Choroid plexus epithelial cell (primary cell): ENCODE measurements at places on chromosomes 3 and 15.
A peak's percentile ranks its signal among the peaks of the same experiment; 100 is the strongest.

GRCh38 chr3:64505419-64505818, 182.4 kb downstream of the ADAMTS9 start:
- no peak for DNase-seq

- DNase-seq, result no peak
Measured at GRCh38 chr3:22121068-22121701, 370.2 kb upstream of the ZNF385D start.

DNA sequence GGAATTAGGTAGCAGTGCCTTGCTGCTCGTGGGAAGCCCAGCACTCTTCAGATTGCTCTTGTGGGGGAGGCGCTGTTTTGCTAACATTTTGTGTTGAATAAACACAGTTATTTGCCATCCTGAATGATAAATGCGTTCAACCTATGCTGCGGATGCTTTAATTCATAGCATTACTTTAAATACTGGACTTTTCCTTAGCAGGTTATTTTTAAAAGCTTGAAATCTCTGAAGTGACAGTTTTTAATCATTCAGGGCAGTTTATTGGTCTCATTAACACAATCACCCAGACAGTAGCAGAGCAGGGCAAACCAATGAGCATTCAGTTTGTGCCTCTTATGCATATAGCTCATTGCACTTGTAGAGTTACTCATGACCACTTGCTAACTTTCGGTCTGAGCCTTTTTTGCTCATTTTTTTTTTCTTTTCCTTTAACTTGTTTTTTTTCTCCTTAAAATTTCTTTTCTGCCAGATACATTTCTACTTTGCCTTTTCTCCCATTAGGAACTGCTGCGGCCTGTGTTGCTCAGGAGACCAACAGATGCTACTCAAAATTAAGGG, 5.2 kb downstream of the CACNA2D3 start:
- DNase-seq, result no peak

- DNase-seq, result peak; percentile 70
Measured at GRCh38 chr3:194573680-194574437, 59.4 kb downstream of the TMEM44 start.

DNA sequence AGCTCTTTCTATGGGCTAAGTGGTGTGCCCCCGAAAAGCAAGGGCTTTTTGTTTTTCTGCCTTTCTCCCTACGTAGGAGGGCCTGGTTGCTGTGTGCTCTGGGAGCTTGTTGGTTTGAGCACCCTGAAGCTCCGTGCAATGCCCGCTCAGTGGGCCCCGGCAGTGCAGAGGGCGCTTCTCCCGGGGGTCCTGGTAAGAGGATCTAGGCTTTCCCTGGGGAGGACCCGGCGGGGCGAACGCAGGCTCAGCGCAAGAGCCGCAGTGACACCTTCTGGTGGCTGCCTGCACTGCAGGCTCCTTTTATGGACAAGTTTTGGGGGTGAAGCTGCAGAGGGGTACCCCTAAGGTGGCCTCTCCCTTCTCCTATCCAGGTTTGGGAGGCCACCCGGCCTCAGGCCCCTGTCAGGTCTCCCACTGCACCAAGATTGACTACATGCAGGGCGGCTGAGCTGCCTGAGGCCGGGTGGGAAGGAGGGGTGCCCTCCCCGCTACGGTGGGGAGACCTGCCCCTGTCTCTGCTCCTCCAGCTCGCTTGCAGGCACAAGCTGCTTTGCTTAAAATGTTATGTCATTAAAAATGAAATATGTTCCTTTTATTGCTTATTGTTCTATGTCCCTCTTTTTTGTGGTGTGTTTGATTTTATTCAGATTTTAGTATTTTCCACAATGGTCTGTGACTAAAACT, 387.9 kb downstream of the GABRG3 start:
- peak; percentile 15 for DNase-seq

DNA sequence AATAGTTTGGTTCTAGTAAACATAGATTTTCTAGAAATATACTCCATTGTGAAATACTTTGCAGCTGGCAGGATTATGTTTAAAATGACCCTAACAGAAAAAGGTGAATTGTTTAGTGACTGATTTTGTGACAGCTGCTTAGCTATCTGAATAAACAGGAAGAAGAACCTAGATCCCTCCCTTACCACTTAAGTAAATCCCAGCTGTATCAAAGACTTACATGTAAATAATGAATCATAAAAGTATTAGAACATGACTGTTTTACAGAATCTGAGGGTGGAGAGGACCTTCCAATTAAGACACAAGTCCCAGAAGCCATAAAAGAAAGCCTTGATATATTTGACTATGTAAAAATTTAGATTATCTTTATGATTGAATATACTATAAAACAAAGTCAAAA, 15.9 kb downstream of the SLC49A4 start:
- no peak for DNase-seq

DNA sequence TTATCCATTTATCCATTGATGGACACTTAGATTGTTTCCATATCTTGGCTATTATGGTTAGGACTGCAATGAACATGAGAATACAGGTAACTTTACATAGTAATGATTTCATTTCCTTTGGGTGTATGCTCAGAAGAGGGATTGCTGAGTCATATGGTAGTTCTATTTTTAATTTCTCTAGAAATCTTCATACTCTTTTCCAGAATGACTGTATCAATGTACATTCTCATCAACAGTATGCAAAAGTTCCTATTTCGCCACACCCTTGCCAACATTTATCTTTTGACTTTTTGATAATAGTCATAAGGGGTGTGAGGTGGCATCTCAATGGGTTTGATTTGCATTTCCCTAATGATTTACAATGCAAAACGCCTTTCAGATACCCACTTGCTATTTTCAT, 6.2 kb upstream of the NIPA1 start:
- DNase-seq, result no peak

GRCh38 chr3:187974871-187975271, 179.1 kb upstream of the LPP start:
- DNase-seq, result no peak

- DNase-seq, result no peak
Measured at GRCh38 chr15:81229586-81229985, 32.9 kb downstream of the IL16 start.

GRCh38 chr15:100001405-100001804, 268.2 kb upstream of the LYSMD4 start:
- no peak for DNase-seq

- no peak for DNase-seq
Measured at GRCh38 chr3:37863949-37864822, 2.5 kb downstream of the CTDSPL start.

DNA sequence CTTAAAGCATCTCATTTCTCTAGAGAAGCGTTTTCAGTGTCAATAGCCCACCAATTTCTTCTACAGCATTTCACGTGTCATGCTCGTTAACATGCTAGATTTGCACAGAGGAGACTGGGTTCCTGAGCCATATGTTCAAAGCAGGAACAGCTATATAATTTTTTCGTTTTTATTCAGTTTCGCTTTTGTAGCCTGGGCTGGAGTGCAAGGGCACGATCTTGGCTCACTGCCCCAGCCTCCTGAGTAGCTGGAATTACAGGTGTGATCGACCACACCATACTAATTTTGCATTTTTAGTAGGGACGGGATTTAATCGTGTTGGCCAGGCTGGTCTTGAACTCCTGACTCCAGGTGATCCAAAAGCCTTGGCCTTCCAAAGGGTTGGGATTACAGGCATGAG, 6.6 kb upstream of the SLMAP start:
- no peak for DNase-seq

DNA sequence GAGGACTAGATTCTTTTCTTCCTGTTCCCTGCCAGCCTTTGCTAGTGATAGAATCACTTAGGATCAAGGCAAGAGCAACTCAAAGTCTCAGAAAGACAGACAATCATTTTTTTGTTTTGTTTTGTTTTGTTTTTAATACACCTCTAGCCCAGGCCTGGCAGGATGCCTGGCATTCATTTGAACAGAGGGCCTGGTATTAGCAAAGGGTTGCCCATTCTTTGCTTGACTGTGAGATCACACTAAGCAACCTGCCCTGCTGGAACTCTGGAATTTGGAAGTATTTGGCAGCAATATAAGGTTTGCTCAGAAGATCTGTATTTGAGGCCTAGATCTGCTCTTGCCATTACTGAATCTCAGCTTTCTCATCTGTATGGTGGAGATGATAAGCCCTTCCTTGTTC, 21.8 kb upstream of the ATP13A5 start:
- DNase-seq, result no peak

DNA sequence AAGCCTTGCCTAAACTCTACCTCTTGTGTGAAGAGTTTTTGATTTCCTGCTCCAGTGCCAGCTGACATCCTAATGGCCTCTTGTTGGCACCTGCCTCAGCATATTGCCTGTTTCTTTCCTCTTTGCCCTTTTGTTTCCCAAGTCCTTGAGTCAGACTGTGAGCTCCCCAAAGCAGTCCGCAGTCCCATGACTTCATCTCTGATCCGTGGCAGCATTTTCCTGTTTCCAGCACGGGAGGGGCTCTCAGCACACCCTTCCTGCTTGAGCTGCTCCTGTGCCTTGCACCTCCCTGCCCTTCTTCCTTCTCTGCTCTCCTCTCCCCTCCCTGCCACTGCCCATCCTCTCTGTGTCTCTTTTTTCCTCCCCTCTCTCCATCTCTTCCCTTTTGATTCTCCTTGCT, 179.6 kb downstream of the EPHB1 start:
- DNase-seq, result no peak

DNA sequence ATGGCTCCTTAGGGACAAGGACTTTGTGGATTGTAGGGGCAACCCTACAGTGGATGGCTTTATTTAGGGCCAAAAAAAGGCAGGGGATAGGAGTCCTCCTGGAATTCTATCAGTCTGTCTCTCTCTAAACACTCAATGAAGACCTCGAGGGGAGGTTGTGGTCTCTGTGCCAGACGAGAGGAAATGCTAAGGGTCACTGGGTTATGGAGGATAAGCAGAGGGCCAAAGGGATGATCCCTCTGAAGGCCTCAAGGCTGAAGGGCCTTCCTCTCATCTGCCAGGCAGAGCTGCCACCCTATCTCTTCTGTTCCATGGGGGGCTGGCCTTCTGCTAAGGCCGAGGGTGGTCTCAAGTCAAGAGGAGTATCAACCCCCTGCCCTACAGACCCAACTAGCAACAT, 27.0 kb downstream of the PLXNB1 start:
- no peak for DNase-seq

DNA sequence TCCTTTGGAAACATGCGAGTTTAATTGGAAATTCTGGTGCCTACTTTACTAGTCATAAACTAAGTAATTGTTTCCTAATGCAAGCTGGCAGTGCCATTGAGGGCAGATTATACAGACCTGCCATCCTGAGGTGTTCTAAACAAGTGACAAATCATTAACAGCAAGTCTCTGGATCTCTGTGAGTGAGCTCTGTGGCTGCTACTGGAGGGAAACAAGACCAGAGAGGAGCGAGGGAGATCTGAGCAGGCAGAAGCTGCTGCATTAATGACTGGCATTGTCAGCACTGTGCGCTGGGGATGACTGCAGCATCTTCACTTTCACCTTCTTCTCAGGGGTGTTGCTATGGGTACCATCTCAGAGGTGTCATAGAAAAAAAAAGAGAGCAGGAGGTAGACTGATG, 308.4 kb upstream of the DPH6 start:
- no peak for DNase-seq
